ENCODE measurements at places on chromosomes 12 and 14.

GRCh38 chr14:37791384-37792036 is 196.1 kb downstream of the TTC6 start:
- DNase-seq, result peak; percentile 19

DNA sequence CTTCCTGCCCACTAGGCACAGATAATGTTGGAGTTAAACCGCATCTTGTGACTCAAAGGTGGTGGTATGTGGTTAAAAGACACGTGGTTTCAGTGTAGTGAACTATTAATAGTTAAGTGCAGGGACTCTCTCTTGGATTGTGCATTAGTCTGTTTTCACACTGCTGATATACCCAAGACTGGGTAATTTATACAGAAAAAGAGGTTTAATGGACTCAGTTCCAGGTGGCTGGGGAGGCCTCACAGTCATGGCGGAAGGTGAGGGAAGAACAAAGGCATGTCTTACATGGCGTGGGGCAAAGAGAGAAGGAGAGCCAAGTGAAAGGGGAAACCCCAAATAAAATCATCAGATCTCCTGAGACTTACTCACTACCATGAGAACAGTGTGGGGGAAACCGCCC is 362.3 kb downstream of the GLT1D1 start:
- no peak for DNase-seq

DNA sequence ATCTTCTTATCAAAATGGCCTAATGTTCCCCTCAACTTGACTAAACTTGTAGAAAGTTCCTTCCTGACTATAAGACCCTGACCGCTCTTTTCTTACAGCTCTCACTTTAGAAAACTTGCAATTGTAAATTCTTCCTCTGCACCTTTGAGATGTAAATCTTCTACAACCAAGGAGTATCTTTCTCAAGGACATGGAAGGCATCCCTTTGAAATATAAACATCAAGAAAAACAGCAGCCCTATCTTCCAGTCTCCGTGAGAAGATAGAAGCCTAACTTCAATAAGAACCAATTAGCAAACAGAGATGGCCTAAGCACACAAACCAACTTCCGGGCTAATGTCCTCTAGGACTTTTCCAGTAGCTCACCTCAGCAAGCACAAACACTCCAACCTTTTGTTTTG is 210.3 kb downstream of the CPNE8 start:
- DNase-seq, result no peak

- peak; percentile 76 for DNase-seq
Measured at GRCh38 chr12:81809829-81810595, 50.9 kb upstream of the PPFIA2 start.

- DNase-seq, result no peak
Measured at GRCh38 chr12:131457331-131458047, 253.4 kb upstream of the SFSWAP start.

DNA sequence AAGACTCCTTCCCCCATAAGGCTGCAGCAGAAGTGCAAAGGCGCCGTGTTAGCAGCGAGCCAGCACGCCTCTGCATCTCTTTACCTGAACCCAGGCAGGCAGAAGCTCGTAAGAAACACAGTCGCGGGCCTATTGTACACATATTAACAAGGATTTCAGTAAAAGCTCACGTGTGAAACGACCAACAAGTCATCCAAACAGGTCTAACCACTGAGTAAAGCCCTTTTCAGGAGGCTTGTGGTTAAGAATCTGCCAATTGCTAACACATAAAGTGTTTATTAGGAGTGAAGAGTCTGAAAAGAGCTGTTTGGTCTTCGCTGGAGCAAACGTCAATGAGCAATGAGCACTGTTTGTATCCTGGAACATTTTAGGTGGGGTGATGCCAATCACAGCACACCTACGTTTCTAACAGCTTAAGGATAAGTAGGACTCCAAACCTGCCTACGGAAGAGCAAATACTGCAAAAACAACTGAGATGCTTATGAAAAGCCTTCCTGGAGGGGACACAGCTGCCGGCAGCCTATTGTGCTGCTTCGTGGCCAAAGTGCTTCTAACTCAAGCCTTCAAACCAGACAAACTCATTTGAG is 43.1 kb downstream of the PRKAB1 start:
- peak; percentile 75 for DNase-seq

DNA sequence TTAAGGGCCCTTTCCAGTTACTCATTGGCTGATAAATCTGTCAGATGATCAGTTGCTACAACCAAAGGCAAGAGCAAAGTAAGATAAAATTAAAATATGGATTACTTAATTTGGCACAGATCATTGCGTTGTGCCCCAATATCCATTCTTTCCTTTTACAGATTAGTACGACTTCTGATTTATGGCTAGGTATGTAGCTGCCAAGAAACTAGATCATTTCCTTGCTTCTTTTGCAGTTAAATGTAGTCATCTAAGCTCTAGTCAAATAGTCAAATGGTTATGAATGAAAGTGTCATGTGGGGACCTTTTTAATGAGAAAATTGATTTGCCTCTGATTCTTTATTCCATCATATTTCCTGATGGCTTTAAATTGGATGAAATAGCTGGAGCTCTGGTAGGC is 1039.9 kb upstream of the FLRT2 start:
- no peak for DNase-seq

- DNase-seq, result no peak
Measured at GRCh38 chr14:52481864-52482263, 70.4 kb downstream of the TXNDC16 start.

DNA sequence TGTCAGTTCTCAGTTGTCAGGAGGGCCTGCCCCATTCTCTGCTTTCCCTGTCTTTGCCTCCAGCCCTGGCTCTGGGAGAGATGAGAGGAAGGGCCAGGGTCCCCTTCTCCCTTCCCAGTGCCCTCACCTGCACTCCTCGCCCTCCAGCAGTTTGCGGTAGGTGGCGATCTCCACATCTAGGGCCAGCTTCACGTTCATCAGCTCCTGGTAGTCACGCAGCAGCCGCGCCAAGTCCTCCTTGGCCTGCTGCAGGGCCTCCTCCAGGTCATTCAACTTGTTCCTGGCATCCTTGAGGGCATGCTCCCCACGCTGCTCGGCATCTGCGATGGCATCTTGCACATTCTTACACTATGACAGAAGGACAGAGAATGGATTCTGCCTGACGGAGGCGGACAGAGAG is 5.4 kb downstream of the KRT2 start:
- no peak for DNase-seq

- DNase-seq, result no peak
Measured at GRCh38 chr14:91311284-91311662, 66.8 kb upstream of the GPR68 start.

GRCh38 chr14:53925201-53925766 is 31.3 kb downstream of the BMP4 start:
- no peak for DNase-seq

DNA sequence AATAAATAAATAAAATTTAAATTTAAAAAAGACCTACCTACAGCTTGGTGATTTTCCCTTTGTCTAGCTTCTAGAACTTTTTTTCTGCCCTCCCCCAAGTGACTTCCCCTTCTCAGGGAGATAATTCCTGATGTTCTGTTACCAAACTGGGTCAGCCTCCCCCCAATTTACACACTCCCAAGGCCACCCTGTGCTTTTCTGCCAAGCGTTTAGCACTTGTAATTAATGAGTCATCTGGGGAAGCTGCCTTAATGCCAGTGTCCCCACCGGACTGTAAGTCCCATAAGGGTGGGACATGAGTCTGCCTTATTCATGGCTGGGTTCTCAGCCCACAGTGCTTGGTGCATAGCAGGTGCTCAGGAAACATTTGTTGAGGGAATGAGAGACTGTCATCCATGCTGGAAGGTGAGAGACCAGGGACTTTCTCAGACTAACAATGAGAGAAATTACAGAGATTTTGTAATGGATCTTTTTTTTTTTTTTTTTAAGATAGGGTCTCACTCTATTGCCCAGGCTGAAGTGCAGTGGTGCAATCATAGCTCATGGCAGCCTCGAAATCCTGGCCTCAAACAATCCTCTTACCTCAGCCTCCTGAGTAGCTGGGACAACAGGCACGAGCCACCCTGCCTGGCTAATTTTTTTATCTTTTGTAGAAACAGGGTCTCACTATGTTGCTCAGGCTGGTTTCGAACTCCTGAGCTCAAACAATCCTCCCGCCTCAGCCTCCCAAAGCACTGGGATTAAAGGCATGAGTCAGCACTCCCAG is 106.8 kb downstream of the PHETA1 start:
- DNase-seq, result no peak

DNA sequence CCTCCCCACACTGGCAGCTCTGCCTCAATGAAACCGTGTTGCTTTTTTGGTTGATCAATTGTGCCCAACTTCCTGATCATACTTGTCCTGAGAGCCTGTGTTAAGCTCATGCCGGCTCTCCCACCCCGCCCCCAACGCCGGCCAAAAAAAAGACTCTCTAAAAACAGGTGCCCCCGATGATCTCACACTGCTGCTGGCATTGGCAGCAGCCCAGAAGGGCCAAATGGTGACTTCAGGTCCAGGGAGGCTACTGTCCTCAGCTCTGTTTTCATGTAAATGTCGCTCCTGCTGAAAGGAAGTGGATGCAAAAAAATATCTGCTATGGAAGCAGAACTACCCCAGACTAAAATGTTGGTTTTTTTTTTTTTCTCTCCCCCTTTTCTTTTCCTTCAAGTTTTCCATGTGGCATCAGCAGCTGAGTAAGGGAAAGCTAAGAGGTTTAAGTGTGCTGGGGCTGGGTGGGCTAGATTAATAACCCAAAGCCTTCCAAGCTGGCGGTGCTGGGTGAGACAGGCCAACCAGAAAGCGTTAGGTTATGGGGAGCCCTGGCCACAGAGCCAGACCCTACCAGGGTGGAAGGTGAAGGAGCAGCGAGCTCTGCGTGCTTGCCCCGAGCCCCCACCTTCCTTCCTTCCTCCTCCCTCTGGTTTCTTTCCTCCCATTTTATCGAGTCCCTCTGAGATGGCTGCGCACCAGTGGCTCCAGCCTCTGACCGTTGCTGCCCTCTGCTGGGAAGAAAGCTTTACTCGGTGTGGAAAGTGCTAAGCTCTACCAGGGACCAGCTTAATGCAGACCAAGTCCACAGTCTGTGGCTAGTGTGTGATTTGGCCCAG is 396.1 kb downstream of the NRXN3 start:
- DNase-seq, result peak; percentile 62

DNA sequence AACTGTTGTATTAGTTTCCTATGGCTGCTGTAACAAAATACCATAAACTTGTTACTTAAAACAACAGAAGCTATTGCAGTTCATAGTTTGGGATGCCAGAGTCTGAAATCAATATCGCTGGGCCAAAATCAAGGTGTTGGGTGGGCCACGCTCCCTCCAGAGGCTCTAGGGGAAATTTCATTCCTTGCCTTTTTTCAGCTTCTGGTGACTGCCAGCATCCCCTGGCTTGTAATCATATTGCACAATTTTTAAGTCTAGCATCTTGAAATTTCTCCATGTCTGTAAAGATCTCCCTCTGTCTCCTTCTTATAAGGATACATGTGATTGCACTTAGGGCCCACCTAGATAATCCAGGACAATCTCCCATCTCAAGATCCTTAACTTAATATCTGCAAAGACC is 48.8 kb upstream of the GARIN6 start:
- no peak for DNase-seq

DNA sequence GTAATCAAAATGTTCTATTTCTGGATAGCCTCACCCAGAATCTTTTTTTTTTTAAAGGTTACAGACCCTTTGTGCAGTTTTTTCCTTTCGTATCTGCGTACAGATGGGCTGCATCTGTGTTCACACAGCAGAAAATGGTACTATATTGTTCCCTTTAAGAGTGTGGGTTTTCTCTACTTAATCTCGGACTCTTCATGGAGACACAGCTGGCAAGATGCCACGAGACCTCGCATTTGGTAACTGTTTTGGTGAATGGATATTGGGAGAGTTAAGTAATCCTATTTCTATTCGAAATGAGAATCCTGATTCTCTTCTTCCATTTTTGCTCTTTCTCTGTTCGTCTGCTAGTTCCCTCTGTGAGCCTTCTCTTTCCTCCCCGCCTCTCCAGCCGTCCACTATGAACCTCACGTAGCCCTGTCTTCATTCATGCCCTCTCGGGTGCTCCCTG is 85.7 kb downstream of the SAMD4A start:
- DNase-seq, result no peak

GRCh38 chr12:55708695-55709233 is 1.1 kb upstream of the ITGA7 start:
- no peak for DNase-seq

DNA sequence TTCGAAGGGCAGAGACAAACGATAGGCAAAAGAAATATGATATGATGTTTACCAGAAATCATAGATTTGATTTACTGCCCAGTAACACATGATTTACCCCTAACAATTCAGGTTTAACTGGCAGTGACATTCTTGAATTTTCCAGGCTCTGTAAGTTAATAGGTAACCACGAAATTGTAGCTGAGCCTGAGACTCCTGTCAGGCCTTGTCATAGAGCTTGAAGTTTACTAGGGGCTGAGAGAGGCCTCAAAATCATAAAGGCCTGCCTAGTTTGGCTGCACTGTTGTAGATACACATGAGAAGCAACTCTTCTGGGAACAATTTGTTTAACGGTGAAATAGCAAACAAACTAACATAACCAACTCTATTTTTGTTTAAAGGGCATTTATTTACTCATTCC is 3.3 kb downstream of the ERP27 start:
- peak; percentile 94 for DNase-seq

GRCh38 chr12:124450376-124450750 is 117.0 kb downstream of the NCOR2 start:
- DNase-seq, result no peak

- peak; percentile 23 for DNase-seq
Measured at GRCh38 chr14:45135156-45135555, 574 bp upstream of the FANCM start.

DNA sequence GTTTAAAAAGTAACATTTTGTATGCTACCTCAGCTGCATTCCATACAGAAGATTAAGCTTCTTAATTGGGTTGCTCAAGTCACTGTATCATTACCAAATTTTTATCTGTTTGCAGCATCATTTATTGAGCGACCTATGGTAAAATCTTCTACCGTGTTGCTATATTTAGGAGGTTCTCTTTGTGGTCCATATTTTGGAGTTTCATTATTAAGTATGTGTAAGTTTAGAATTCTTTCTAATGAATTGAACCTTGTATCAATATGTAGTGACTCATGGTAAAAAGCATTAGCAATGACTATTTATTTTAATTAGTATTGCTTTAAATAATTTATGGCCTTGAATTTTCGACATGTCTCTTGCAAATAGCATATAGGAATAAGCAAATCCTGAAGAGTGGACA is 42.2 kb downstream of the CSRP2 start:
- DNase-seq, result no peak

GRCh38 chr14:104536942-104537612 is 42.5 kb upstream of the C14orf180 start:
- DNase-seq, result peak; percentile 50

GRCh38 chr14:99981806-99982205 is 83.4 kb upstream of the EVL start:
- no peak for DNase-seq

- no peak for DNase-seq
Measured at GRCh38 chr14:29075761-29076160, 309.2 kb downstream of the FOXG1 start.

GRCh38 chr14:88164906-88165534 is 158.0 kb downstream of the KCNK10 start:
- no peak for DNase-seq

- no peak for DNase-seq
Measured at GRCh38 chr14:65160091-65160490, 57.8 kb upstream of the MAX start.

All from renal cortical epithelial cell (primary cell).